ENCODE measurements at places on chromosomes 6 and 20.

DNA sequence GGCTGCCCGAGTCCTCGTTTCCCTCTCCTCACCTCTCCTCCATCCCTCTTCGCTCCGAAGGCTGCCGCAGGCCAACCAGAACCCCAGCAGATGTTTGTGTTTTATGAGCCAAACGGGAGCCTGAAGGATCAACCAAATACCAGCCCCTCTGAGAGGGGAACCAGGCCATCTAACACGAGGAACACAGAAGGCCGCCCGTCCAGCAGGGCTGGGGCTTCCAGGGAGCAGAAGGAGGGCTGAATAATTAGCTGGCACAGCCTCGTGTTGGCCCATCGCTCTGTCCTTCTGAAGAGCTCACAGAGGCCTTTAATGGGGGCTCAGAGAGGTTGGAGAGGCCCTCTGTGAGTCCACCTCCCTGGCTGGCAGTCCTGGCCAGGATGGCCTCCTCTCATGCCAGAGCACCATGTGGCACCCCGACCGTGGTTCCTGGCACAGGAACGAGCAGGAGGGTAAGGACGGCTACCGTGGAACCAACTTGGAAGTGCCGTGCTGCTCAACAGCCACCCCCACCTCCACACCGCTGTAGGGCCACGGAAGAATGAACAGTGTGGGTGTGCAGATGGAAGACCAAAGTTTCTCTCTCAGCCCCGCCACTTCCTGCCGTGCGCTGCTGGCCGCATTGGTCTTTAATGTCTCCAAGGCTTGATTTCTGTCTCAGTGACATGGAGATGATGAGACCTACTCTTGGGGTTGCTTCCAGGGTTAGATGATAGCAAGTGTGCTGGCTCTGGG is 155.2 kb downstream of the SCML4 start:
- peak; percentile 11 for DNase-seq

DNA sequence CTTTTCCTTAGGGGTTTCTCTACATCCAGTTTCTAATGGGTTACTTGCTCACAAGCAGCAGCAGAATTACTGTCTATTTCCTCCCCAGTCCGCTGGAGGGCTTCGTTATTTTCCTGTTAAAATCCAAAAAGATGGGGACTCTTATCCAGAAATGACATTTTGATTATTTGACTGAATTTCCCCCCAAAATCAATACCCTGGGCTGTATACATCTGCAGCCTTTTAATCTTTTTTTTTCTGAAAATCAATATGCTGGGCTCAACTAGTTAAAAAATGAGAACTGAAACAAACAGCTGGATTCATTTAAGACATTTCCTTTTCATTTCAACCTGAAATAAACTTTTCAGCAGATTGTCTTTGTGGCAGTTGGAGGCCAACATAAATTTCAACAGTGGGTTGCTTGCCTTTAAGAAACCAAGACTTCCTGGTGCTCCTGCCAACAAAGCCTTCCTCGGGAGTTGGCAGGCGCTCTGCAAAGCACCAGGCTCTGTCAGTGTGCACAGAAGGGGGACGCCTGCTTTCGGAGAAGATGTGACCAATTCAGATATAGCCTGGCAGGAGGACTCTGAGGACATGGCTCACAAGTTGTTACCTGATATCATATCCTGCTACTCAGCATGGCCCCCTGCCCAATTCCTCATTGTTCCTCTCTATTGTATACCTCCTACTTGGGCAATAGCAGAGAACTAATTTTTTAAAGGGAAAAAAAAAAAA is 204.7 kb upstream of the ARG1 start:
- no peak for DNase-seq

DNA sequence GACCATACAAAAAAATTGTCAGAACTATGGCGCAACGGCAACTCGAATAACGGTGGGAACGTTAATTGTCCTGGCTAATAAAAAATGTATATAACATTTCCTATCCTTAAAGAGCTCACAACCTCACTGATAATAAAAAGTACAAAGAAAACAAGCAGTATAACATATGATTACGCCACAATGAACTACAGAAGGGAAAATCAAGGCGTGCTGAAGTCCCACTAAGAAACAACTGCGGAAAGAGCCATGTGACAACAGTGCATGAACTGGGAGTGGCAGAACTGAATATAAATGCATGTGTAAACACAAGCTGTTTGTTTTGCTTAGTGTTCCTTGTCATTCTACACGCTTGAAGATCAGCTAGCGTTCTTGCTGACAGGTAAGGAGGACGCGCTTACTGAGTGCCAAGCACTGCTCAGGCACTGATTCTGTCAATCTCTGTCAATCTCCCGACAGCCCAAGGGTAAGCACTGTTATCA is 466 bp upstream of the PSMB1 start:
- DNase-seq = no peak

GRCh38 chr20:62396367-62397239 is 9.7 kb downstream of the RPS21 start:
- DNase-seq = no peak

- no peak for DNase-seq
Observed at GRCh38 chr6:164164876-164165275, 750.4 kb downstream of the QKI start.

DNA sequence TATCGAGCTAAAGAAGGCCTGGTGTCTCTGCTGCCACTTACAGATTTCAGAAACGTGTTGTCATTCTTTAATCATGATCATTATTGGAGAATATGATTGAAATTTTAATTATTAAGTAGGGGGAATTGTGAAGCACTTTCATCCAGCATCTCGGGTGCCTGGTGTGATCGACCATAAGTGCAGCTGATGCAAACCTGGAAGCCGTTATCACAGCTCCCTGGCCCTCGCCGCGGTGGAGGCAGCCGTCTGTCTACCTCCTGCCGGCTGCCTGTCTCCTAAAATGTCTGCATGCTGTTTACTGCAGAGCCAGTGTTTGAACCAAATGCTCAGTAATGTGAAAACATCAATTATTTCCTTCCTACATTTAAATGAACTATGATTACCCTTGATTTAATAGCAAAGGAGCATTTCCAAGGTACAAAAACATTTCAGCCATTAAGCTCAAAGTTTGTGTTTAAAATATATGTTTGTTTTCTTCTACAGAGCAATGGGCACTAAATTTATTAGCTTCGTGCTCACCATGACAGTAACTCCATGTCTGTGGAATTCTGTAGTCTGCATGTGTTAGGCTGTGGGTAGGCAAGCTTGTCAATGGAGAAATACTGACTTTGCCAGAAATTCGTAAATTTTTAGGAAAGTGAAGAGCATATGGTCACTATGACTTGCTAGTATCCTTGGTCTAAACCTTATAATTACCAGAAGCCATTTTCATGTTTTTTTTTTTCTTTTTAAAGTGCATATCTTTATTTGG is 184.5 kb upstream of the AGPAT4 start:
- DNase-seq = no peak

GRCh38 chr6:89630488-89630887 is 8.1 kb downstream of the LYRM2 start:
- DNase-seq = no peak

Measured in stimulated activated CD4-positive, alpha-beta T cell treated with anti-CD3 and anti-CD28 coated beads, Interleukin-15, amount 100 ng/mL, for 48 hours (primary cell).